ENCODE measurements at places on chromosomes 2 and 18.

DNA sequence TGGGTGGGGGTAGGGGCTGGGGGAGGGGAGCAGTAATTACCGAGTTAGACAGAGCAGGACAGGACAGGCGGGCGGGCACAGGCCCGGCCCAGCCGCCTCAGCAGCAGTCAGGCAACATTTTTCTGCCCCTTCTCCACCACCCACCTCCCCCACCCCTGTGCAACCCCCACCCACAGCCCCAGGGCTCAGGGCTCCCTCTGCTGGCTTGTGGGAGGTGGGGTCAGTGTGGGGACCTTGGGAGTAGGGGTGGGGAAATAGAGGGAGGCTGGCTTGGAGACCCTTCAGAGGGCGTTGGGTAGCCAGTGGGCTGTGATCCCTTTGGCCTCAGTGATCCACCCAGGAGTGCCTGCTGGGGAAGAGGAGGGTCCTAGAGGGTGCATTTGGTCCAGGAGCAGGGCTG is 6.4 kb downstream of the WNT6 start:
- DNase-seq: no peak

- DNase-seq: no peak
Observed at GRCh38 chr2:109312902-109313301, 183.9 kb downstream of the SH3RF3 start.

DNA sequence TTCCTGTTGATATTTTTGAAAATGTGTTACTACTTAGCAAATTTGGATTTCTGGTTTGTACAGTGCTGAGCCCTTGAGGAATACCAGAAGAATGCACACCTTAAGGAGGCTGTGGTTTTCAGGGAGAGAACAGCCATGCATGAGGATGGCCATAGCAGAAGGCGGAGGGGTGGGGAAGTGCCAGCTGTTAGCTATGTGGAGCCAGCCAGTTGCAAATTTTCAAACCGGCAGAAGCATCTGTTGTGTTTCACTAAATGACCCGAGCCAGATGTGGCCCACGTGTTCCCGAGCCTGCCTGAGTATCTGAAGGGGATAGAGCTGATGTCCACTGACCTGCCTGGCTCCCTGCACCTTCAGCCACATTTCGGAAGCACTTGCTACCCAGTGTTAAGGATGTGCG is 16.4 kb upstream of the RBM44 start:
- DNase-seq: no peak

DNA sequence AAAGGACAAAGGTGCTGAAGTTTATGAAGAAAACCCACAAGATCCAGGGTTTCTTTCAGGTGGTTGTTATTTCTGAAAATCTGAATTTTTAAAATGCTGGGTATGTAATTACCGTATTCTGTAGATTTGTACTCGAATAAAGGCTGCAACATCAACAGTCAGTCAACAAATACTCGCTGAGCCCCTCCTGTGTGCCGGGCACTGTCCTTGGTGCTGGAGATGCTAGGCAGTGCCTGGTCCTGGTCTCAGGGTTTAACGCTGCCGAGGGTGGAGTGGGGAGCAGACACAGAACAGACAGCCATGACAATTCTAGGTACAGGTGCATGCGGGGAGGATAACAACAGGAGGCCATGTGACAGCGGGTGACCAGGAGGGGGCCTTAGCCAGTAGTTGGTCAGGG is 27.2 kb upstream of the PDIA6 start:
- DNase-seq: no peak

DNA sequence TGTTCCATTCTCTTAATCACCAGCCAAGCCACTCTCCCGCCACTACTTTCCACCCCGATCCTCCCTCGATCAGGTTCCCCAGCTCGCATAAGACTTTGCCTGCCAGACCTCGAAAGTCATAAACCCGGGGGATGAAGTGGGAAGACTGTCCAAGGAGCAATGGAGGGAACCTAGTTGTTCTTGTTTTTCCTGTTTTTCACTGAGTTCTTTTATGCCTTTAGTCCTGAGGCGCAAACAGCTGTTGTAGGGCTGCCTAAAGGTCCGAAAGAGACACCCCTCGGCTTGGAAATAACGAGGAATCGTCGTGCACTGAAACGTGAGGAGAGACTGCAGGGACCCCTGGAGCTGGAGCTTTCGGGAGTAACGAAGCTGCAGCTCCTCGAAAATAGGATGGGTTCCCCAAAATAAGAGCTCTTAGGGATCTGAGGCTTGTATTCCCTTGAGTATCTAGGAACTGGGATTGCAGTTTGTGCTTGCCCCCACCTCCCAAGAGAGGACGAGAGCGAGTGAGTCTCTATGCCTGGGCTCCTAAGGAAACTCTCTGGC is 1.7 kb upstream of the HOXD12 start:
- no peak for DNase-seq
